Fibroblast of mammary gland (primary cell): ENCODE measurements at places on chromosomes 1 and 21.

DNA sequence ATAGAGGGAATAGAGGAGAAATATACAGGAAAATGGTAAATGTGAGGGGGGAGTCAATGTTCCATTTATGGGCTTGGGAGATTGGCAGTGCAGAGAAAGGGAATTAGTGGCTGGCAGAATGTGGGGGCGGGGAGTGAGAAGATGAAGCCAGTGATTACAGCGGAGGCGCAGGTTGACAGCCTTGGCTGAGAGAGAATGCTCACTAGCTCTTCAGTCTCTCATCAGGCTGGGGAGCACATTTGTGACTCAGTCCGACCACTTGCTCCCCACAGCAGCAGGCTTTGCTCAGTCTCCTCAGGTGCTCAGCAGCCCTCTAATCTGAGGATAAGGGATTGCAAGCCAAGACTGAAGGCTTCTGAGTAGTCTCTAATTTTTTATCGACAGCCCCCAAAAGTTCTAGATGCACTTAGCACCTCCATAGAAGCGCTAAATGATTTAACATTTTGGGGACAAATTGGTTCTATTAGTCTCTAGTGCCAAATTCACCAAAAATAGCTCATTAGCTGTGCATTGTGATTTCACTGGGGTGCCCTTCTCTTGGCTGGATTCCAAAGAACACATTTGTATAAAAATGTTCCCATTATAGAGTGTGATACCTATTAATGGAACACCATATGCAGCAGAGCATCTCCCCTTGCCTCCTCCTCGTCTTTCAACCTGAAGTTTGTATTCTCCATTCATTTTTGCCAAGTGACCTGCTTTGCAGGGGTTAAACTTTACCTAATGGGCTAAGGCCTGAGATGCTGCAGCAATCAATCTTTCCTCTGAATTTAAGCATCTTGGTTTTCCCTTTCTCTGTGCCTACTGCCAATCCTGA lies 191.8 kb downstream of the ZNF326 start:
- DNase-seq = no peak

GRCh38 chr1:113456967-113457366 lies 66.7 kb downstream of the MAGI3 start:
- DNase-seq = peak; percentile 97

- DNase-seq = peak; percentile 17
These were observed 165.0 kb downstream of the TRIM33 start for GRCh38 chr1:114345930-114346479.

DNA sequence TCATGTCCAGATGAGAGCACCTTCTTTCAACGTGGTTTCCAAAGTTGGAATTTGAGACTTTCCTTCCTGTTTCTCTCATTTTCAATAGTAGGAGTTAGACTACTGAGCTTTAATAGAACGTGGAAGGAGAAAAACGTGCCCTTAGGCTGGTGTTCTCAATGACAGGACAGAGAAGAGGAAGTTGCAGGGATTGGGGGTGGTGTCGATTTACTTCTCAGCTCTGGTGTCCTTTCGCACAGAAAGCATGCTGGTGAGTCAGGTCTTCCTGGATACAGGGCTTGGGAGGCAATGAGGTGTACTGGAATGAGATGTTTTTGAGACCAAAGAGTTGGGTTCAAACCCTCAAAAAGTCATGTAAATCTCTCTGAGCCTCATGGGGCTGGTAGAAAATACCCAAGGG lies 67.1 kb downstream of the HIVEP3 start:
- peak; percentile 85 for DNase-seq

GRCh38 chr1:229266274-229266673 lies 4.6 kb upstream of the RAB4A start:
- DNase-seq = no peak

GRCh38 chr1:25702101-25702775 lies 85.6 kb downstream of the MAN1C1 start:
- no peak for DNase-seq

DNA sequence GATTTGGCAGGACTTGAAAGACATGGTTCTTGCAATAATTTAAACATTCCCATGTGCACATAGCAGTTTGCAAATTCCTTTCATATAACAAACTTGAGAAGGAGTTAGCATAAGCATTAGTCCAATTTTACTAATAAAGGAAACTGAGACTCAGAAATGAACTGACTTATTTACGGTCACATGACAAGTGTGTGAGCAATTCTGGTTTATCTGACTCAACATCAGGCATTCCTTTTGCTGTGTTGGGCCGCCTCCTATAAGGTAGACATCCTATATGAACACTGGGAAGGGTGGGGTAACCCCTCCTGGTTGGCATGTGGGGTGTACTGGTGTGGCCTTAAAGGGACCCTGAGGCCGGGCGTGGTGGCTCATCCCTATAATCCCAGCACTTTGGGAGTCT lies 8.5 kb upstream of the CPT2 start:
- peak; percentile 45 for DNase-seq

GRCh38 chr1:200294241-200294640 lies 115.6 kb downstream of the ZNF281 start:
- no peak for DNase-seq

DNA sequence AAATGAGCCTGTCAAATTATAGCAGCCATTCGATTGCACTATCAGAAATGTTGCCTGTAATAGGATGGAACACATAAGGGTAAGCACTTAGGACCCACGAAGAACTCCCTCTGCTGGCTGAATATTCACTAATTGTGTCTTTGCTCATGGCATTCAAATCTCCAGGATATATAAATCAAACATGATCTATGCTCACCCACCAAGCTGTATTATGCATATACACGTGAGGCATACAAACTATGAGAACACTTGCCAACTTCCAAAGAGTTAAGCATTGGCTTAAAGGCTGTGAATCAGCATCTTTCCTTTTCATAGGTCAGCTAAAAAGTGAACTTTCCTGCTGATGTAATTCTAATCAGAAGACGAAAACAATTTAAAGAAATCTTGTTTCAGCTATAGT lies 34.5 kb downstream of the TMPRSS15 start:
- peak; percentile 16 for DNase-seq

- no peak for DNase-seq
These were observed 240.6 kb downstream of the BRINP2 start for GRCh38 chr1:177411381-177411780.

DNA sequence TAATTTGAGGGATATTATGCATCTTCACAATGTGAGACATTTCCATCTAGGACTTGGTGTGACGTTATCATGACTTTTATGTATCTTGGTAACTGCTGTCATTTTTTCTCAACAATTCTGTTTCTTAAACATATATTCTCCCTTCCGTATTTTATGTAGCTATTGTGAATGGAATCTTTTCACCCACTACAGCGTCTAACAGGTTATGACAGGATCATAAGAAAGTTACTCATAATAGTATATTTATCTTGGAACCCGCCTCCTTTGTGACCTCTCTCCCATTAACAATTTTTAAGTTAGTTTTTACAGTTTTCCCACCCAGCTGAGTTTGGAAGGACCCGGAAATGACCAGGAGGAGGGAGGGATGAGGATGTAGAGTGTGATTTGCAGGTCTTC lies 6.8 kb upstream of the DMRTA2 start:
- no peak for DNase-seq

- DNase-seq = no peak
These were observed 37.6 kb upstream of the BTG3 start for GRCh38 chr21:17650292-17650691.

DNA sequence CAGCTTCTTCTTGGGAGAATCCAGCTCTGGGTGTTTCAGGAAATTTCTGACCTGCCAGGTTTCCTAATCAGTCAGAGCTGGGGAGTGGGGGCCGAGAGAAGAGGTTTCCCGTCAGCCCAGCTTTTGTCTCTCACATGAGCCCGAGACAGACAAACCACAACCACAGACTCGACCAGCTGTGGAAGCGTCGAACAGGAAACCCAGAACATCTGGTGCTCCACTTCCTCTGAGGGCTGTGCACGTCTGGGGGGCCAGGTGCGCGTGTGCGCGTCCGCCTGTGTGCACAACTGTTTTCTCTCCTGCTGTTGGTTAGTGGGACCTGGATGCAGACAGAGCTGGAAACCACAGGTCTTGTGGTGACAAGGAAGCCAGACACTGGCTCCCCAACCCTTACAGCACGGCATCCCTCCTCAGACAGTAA lies 113.0 kb upstream of the SLC25A33 start:
- no peak for DNase-seq

- DNase-seq = peak; percentile 21
These were observed 5.6 kb upstream of the GPR25 start for GRCh38 chr1:200867018-200867811.
